ENCODE measurements at places on chromosomes 1 and 21.
A peak's percentile ranks its signal among the peaks of the same experiment; 100 is the strongest.

DNA sequence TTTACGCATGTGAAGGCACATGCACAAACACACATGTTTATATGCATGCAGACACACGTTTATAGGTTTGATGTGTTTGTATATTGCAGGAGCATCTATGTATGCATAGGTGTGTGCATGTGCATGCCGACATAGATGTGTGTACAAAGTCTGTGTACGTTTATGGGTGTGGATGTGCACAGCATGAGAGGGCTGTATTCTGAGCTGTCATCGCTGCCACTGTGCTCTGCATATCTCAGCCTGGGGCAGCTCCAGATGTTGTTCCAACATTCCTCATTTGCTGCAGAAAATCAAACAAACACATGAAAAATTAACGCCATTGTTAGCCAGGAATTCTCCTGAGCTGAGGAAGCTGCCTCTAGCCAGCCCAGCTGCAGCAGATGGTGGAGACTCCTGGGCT is 132.3 kb upstream of the CSF3R start:
- no peak for DNase-seq

GRCh38 chr1:8357329-8358101 is 39.6 kb downstream of the SLC45A1 start:
- DNase-seq = no peak

- no peak for DNase-seq
Observed at GRCh38 chr1:161139766-161140165, 7.3 kb upstream of the DEDD start.

GRCh38 chr1:95232646-95233318 is 1.2 kb upstream of the RWDD3 start:
- DNase-seq = no peak

- no peak for DNase-seq
Observed at GRCh38 chr1:16101623-16102022, 28.2 kb upstream of the FAM131C start.

DNA sequence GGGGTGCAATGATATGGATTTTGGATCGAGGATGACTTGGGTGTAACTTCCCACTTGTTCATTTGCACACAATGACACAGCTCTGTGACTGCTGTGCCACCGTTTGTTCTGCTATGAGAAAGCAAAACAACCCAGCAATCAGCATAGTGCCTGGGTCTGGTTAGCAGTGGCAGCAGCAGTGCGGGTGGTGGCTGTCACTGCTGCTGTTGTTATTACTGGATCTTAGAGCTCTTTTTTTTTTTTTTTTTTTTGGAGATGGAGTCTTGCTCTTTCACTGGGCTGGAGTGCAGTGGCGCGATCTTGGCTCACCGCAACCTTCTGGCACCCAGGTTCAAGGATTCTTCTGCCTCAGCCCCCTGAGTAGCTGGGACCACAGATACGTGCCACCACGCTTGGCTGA is 56.9 kb downstream of the TBCE start:
- no peak for DNase-seq

- no peak for DNase-seq
Observed at GRCh38 chr1:237124856-237125462, 83.0 kb downstream of the RYR2 start.

DNA sequence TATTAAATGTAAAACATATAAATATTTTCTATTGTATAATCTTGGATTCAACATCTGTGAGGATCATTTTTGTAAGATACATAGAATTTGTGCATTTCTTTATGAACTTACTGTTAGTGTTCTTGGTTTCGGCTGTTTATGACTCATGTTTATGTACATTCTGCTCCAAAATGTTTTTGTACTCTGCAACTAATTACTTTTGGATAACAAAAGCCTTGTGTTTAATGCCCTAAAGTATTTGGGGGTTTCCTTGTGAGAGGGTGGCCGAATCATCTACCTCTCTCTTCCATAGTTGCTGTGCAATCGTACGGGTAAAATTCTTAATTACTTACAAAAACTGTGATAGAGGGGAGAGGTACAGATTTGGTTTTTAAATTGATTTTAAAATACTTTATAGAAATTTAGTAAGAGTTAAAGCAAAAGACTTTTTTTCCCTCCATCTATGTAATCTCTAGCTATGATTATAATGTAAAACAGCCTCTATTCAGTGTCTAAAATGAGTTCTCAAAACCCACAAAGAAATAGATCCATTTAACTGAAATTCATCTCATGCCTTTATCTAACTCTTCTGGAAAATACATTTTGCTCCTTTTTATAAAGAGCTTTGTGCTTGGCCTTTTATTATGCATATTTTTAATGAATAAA is 38.7 kb upstream of the LRRC8C start:
- no peak for DNase-seq

- peak; percentile 26 for DNase-seq
Observed at GRCh38 chr1:167629681-167630567, at the start of gene RCSD1. RCSD1 (plus strand) TSS chr1:167630232; CDS start chr1:167630424, 192 bp downstream.

DNA sequence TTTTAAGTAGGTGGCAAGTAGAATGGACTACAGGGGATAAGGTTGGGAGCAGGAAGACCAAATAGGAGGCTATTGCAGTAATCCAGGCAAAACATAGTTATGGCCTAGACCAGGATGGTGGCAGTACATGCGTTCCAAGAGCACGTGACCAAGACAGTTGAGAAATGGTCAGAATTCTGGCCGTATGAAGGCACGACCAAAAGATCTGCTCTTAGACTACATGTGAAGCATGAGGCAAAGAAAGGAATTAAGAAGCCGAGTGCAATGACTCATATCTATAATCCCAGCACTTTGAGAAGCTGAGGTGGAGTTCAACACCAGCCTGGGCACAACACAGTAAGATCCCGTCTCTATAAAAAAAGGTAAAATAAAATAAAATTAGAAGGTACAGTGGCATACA is 71.3 kb downstream of the LUZP1 start:
- no peak for DNase-seq

DNA sequence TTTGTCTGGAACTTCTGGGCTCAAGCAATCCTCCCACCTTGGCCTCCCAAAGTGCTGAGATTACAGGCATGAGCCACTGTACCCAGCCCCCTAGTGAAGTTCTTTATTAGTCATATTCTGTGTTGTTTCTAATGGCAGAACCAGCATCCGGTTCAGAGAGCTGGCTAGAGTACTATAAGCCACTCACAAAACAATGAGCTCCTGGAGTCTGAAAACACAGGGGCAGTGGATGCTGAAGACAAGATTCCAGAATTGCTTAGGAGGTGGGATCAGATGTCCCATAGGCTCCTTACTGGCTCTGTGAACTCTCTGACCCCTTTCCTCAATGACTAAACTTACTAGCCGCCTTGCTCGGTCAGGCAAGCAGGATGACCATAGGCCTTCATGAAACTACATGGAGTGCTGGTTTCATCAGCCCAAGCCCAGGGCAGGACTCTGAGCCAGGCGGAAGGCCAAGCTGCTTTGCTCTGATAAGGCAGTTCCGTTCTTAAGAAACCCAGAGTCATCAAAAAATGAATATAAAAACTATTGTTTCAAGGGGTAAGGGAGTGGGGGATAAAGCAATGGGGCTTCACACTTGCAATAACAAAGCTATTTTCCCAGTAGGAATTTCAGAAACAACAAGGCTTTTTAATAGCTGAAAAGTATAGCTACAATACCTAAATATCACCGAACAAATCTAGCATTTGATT is 8.1 kb downstream of the MTHFR start:
- DNase-seq = no peak
